ENCODE measurements at places on chromosomes 2 and 18.

GRCh38 chr2:96955762-96956161, 30.6 kb downstream of the FAM178B start:
- no peak for DNase-seq

- DNase-seq = no peak
Observed at GRCh38 chr2:155223781-155224406, 525.4 kb downstream of the KCNJ3 start.

GRCh38 chr2:21245565-21245964, 121.8 kb downstream of the TDRD15 start:
- DNase-seq = no peak

- no peak for DNase-seq
Observed at GRCh38 chr2:128197059-128197458, 106.1 kb downstream of the UGGT1 start.
